Esophagus squamous epithelium (tissue), 5 donors: ENCODE measurements at places on chromosomes 12 and 14.

- DNase-seq = no peak
Observed at GRCh38 chr12:109581856-109582255, 8.3 kb downstream of the MVK start.

DNA sequence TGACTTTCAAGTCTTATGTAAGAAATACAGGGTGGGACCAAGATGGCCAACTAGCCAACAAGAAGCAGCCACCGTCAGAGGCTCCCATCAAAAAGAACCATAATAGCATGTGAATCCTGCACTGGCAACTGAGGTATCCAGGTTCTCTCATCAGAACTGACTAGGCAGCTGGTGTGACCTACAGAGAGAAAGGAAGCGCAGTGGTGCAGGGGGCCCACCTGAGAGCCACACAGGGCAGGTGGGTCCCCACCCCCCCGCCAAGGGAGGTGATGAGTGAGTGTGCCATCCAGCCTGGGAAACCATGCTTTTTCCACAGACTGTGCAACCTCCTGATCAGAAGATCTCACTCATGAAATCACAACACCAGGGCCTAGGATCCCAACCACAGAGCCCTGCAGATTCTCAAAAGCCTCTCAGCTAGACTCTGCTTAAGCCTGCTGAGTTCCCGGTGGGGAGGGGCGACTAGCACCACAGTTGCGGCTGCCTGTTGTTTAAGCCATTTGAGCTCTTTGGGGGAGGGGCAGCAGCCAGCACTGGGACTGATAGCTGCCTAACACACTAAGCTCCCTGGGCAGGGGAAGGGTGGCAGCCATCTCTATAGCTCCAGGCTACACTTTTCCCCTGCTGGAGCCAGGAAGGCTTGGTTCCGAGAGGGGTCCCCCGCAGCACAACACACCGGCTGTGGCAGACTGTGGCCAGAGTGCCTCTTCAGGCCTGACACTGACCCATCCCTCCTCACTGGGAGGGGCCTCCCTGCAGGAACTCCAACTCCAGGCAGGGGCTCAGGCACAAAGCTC lies 75.3 kb downstream of the GARIN6 start:
- no peak for DNase-seq

- no peak for DNase-seq
Observed at GRCh38 chr14:89516173-89516572, 99.1 kb upstream of the FOXN3 start.

DNA sequence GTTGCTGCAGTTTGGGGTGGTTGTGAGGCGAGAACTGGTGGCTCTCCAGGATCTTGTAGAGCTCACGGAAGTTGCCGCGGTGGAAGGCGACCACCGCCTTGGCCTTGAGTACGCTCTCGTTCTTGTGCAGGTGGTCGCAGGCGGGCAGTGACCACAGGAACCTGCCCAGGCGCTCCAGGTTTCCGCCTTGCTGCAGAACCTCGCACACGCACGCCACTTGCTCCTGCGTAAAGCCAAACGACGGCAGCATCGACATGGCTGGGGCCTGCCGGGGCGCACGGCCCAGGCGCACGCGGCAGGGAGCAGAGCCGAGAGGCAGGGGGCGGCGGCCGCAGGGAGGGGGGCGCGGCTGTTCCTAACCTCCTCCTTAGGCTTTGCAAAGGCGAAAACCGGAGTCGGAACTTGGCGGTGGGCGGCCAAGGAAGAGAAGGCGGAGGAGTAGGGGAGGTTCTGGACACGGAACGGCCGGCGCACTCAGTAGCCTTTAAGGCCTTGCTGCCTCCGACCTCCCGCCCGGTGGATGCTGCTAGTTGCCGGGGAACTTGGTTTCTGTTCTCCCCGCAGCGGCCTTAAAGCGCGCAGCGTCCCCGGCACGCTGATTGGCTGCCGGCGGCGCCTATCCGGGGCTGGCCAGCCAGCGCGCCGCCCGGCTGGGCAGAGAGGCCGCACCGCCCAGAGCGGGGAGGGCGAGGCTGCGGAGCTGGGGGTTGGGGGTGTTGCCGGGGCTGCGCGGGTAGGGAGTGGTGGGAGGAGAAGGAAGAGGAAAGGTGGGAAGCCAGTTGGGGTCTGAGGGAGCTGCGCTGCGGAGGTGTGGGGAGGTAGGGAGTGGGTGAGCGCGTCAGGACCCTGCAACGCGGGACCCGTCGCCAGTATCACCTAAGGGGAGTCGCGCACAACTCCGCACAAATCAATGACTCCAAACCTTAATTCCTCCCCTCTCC lies at the start of gene SIX1:
SIX1 (minus strand) TSS at position 544 of the 941 bp plus-strand sequence; CDS start at position 256, 288 bp downstream.
- DNase-seq = no peak

- no peak for DNase-seq
Observed at GRCh38 chr14:68401855-68402254, 391.0 kb downstream of the ZFP36L1 start.

DNA sequence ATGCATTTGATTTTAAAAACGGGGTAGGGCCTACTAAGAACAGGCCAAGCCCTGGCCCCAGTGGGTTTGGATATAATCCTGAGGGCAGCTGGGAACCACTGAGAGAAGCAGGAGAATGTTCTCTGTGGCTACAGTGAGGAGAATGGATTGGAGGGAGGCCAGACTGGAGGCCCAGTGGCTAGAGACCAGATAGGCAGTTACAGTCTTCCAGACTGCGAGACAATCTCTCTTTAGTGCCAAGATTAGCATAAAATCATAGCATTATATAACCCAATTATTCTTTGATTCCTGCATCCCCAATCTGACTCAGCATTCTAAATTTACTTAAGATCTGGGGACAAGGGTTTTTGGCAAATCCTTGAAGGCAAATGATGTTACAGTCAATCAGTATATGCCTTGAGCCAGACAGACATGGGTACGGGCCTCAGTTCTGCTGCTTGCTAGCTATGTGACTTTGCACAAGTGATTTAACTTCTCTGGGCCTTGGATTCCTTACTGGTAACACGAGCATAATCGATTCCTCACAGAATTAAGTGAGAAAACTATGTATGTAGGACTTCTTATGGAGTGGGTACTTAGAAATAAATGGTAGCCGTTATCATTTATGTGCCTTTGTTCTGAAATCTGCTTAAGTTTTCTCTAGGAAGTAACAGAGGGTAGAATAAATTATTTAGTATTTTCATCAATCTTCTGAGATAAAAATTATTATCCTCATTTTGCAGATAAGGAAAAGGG lies 18.3 kb downstream of the NINJ2 start:
- DNase-seq = no peak

- no peak for DNase-seq
Observed at GRCh38 chr14:102418853-102419240, 56.1 kb downstream of the TECPR2 start.

- DNase-seq = no peak
Observed at GRCh38 chr12:3263939-3264922, 187.1 kb downstream of the TSPAN9 start.

DNA sequence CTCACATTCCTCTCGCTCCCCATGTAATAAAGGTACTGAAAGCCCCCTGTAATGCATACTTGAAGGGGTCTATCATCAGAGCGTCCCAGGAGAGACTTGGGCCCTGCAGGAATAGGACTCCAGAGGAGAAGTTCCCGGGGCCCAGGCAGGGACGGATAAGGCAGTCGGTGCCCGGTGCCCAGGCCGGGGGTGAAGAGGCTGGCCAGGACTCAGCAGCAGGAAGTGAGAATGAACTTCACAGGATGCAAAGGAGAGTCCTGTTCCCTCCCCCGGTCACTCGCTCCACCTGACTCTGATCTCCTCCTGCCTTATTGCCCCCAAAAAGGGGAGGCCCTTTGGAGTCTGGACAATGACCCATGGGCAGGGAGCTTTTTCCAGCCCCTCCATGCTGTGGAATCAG lies 40.2 kb downstream of the LRRC74A start:
- DNase-seq = no peak

DNA sequence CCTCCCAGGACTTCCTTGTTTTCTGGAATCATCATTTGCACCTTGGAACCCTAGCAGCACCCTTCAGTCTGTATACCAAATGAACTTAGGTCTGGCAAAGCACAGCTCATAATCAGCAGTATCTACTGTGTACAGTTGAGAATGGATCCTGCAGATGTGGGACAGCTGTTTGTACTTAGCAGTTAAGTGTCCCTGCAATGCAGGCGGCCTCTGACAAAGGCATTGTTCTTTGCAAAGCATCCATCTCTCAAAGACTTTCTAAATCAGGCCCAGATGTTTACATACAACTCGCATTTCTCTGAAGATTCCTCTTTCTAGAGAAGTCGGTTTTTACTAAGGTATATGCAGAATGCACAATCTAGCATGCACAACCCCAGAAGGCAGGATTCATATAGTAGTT lies 170.5 kb upstream of the RBM19 start:
- DNase-seq = no peak

DNA sequence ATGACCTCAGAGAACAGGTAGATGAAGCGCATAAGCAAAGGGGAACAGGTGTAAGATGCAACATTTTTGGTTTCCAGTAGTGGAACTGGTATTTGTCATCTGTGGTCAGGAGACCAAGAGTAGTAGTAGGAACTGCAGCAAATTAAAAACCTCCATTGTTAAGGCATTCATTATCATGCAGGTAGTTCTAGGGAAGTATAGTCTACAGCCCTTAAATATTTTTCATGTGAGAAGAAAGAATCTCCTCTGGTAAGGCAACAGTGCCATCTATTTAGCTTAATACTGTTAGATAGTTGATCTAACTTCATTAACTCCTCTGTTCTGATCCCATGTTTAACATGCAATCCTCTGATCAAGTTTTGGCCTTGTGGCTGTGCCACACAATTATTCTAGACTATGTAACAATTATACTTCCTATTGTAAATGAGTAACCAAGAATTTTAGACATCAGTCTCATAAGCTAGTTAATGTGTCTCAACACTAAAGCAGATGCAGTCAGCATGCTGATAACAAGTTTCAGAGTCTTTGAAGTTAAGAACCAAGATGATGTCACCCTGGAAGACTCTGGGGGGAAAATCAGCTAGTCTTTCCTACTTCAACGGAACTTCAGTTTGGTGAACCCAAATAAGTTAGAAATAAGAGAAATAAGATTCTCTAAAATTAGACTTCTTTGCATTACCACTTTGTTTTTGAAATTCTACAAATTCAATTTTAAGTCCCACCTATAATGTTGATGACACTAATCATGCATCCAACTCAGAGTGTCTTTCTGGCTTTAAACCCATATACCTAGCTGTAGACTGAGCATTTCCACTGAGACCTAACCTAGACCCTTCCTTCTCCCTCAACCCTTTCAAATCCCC lies 70.9 kb downstream of the STXBP6 start:
- no peak for DNase-seq

- DNase-seq = no peak
Observed at GRCh38 chr12:79873201-79873600, 61.7 kb downstream of the PPP1R12A start.
